Activated B cell treated with CpG ODN at 0.5 μM for 24 hours (primary cell): ENCODE measurements at places on chromosomes 4 and X.

GRCh38 chr4:123469696-123470095 lies 73.1 kb downstream of the SPRY1 start:
- no peak for DNase-seq

DNA sequence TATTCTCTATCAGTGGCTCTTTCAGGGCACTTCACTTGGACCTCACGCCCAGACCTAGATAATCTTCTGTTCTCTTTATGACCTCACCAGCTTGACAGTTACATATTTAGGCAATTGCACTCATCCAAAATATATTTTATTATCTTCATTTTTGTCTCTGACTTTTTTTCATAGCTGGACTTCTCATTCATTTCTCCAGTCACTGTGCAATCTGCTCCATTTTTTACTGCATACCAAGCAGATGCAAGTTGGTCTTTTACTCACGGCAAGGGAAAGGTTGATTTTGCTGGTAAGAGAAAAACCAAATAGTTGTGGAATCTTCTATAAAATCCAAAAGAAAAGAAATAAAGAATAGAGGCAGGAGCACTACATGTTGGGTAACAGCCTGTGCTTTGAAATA lies 31.7 kb downstream of the MAD2L1 start:
- no peak for DNase-seq

GRCh38 chr4:22174640-22175039 lies 226.1 kb upstream of the KCNIP4 start:
- no peak for DNase-seq

DNA sequence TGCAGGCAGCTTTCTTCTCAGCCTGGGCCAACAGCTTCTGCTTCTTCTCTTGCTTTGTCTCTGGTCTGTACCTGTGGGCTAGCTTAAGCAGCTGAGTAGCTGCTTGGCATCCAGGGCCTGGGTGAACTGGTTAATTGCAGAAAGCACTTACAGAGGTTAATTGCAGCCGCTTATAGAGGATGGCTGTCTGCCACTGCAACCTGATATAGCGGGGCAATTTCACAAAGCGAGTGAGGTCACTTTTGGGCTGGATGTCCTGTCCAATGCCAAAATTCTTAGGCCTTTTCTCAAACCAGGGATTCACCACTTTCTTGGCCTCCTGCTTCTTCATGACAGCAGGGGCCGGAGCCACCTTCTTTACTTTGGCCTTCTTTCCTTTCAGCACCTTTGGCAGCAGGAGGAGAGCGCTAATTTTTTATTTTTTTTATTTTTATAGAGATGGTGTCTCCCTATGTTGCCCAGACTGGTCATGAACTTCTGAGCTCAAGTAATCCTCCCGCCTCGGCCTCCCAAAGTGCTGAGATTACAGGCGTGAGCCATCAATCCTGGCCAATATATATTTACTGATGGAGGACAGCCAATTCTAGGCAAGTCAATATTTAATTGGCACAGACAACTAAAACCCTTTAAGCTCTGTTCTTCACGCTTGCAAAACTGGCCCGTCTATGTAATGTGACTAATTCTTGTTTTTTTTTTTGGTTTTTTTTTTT lies 61.0 kb downstream of the ENOPH1 start:
- DNase-seq, result no peak

DNA sequence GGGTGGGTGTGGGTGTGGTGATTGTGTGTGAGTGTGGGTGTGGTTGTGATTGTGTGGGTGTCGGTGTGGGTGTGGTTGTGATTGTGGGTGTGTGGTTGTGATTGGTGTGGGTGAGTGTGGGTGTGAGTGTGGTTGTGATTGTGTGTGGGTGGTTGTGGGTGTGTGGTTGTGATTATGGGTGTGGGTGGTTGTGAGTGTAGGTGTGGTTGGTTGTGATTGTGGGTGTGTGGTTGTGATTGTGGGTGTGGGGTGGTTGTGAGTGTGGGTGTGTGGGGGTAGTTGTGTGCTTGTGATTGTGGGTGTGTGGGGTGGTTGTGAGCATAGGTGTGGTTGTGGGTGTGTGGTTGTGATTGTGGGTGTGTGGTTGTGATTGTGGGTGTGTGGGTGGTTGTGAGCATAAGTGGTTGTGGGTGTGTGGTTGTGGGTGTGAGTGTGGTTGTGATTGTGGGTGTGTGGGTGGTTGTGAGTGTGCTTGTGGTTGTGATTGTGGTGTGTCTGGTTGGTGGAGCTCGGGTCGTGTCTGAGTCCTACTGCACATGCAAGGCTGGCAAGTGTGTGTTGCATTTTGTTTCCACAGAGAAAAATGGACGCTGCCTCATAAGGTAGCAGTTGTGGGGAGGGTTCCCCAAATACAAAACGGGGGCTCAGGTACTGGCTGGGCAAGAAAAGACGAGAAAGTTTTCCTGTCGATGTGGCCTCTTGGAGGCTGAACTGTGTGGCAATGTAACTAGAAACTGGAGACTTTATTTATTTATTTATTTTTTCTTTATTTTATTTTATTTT lies 116.7 kb downstream of the UBE2K start:
- DNase-seq, result no peak

- DNase-seq, result no peak
Observed at GRCh38 chr4:124322234-124323065, 390.1 kb downstream of the ANKRD50 start.

- DNase-seq, result no peak
Observed at GRCh38 chr4:8427761-8428287, 12.7 kb downstream of the ACOX3 start.
